Stomach (tissue), 19 donors: ENCODE measurements at places on chromosomes 11 and 22. TPM values are rescaled to one million over a fixed set of nuclear protein-coding genes. Genes with fewer than 3 reads are reported as not detected.

DNA sequence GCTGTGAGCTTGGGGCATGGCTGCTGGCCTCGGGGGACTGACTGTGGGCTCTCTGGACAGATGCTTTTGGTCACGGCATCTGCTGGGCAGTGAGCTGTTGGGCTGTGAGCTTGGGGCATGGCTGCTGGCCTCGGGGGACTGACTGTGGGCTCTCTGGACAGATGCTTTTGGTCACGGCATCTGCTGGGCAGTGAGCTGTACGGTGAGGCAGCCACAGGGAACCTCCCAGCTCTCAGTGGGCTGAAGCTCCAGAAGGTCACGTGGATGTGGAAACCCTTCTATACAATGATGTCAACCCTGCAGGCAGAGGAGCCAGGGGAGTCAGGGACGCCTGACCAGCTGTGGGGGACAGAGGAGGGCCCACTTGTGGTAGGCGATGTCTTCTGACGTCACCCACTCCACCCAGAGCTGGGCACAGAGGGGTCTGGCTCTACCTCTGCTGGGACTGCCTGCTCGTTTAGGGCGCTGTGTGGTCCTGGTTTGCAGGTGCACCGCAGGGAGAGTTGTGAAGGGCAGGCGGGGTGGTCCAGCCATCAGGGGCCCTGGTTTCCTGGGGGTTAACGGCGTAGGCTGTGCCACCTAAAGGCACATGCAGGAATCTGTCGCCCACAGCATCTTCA lies 1331.3 kb downstream of the BRD1 start:
- no peak overlapping the region for H3K27ac ChIP-seq
- no peak overlapping the region for H3K4me3 ChIP-seq

DNA sequence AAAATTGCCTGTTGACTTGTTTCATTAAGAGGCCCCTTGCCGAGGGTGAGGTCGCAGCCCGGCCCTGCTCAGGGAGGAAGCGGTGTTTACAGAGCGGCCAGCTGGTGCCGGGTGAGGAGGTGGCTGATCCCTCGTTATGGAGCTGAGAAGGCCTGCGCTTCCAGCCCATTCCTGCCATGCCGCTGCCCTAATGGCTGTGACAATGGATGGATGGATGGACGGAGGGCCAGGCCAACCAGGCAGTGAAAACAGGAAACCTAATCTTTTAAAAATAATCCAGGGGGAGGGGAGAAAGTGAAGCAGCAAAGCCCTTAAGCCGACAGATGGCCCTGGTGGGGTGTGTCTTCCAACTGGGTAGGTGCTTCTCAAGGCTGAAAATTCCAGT lies 38.5 kb downstream of the BCR start:
- DNase-seq, result peak; percentile 67
- H3K27ac ChIP-seq, result peak overlapping the region; percentile 86
- H3K4me1 ChIP-seq, result peaks cover 100% of the 10 kb centered on the region
- H3K36me3 ChIP-seq, result no peaks in the 10 kb centered on the region

GRCh38 chr11:117096201-117096991 lies 1.8 kb downstream of the SIK3 start:
- H3K36me3 ChIP-seq, result no peaks in the 10 kb centered on the region
- H3K27me3 ChIP-seq, result no peaks in the 10 kb centered on the region
- H3K27ac ChIP-seq, result peak overlapping the region; percentile 96
- H3K4me1 ChIP-seq, result peaks cover 21% of the 10 kb centered on the region
- H3K4me3 ChIP-seq, result peak overlapping the region; percentile 76
- DNase-seq, result no peak

DNA sequence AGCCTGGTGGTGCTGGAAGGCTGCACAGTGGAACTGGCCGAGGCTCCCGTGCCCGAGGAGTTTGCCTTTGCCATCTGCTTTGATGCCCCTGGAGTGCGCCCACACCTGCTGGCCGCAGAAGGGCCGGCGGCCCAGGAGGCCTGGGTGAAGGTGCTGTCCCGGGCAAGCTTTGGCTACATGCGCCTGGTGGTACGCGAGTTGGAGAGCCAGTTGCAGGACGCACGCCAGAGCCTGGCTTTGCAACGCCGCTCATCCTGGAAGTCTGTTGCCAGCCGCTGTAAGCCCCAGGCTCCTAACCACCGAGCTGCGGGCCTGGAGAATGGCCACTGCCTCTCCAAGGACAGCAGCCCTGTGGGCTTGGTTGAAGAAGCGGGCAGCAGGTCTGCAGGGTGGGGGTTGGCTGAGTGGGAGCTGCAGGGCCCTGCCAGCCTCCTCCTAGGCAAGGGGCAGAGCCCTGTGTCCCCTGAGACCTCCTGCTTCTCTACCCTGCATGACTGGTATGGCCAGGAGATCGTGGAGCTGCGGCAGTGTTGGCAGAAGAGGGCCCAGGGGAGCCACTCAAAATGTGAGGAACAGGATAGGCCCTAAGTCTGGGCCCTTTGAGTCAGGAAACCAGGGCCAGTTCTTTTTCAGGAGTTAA lies 1.9 kb upstream of the SMDT1 start:
- H3K4me3 ChIP-seq, result no peak overlapping the region
- H3K36me3 ChIP-seq, result peaks cover 29% of the 10 kb centered on the region
- no peak for DNase-seq
- peaks cover 41% of the 10 kb centered on the region for H3K4me1 ChIP-seq

DNA sequence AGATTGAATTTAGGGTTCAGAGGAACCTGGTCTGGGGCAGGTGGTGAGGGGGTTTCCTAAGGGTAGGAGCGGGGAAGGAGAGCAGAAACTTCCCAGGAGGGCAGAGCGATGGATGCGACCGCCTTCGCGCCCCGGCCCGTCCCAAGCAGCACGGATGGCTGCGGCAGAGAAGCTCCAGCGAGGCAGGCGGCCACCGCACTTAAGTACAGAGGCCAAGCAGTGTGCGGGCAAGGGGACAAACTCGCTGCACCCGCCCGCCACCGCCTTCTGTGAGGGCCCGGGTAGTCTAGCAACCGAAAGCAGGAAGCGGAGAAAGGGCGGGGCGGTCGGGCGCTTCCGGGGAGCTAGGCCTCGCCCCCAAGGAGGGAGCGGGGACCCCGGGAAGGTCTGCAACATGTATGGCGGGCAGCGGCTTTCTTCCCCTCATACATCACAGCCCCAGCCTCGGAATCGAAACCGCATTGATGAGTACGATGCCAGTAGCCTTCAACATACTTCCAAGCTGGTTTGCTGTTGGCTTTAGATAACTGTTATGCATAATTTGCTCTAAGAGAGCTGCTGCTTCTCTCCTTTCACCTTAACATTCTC lies at the start of gene AGBL2:
Gene AGBL2 (minus strand): TSS at position 288 of the 588 bp plus-strand sequence. CDS start 719 bp downstream, outside the sequence.
- H3K27ac ChIP-seq, result peak within 1 kb of the TSS; percentile 84
- no peaks in the 10 kb centered on the region for H3K4me1 ChIP-seq
- H3K4me3 ChIP-seq, result peak within 1 kb of the TSS; percentile 97
- H3K36me3 ChIP-seq, result peaks cover 41% of the 10 kb centered on the region
- peak; percentile 94 for DNase-seq
- H3K27me3 ChIP-seq, result no peaks in the 10 kb centered on the region

DNA sequence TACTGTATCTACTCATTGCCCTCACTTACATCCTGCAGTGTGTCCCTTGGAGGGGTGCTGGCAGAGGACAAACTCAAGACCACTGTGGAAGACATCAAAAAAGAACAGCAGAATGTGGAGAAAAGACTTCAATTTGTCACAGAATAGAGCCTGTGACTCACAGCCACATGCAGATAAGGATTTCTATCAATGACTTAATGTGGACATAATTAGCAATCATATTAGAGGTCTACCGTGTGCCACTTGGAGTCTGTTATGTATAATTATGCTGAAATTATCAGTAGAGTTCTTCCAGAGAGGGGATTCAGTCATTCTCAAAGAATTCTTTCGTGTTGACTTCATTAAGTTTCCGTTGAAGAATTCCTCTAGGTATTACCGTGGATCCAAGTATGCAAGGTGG lies 473.5 kb downstream of the MIAT start:
- no peak overlapping the region for H3K4me3 ChIP-seq
- no peaks in the 10 kb centered on the region for H3K36me3 ChIP-seq
- H3K4me1 ChIP-seq, result peaks cover 9% of the 10 kb centered on the region

- no peak overlapping the region for H3K27ac ChIP-seq
- H3K4me3 ChIP-seq, result no peak overlapping the region
- no peaks in the 10 kb centered on the region for H3K27me3 ChIP-seq
These were observed 35.4 kb downstream of the PAK1 start for GRCh38 chr11:77438487-77438886.

DNA sequence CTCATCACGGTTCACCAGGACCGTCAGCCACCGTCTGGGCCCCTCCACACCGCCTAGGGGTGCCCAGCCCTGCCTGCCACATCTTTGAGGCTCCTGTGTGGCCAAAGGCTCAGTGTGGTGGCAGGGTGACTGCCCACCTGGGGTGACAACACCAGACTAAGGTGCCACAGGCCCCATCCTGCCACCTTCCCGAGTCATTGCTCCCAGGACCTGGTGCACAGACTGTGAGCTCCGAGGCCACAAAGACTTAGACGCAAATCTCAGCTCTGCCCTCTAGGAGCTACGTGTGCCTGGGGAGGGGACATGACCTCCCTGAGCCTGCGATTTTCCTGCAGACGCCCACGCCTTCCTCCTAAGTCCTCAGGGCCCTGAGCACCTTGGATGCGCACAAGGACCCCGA lies 36.5 kb downstream of the KIAA0930 start:
- H3K36me3 ChIP-seq, result peaks cover 17% of the 10 kb centered on the region
- no peak for DNase-seq

DNA sequence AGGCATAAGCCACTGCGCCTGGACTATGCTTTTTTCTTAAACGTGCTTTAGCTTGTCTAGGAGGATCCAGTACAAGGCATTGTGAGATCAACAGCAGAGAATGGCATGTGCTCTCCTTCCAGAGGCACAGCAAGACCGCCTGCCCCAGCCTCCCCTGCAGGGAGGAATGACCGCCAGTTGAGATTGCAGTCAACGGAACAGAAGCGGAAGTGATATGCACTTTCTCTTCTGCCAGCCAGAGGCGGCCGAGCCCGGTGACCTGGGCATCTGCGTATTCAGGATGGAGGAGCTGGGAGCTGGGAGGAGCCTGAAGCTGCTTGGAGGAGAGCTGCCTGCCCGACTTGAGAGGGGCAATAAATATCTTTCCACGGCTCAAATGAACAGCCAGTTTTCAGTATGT lies 243.0 kb downstream of the CTTN start:
- H3K27me3 ChIP-seq, result no peaks in the 10 kb centered on the region
- no peak overlapping the region for H3K27ac ChIP-seq
- H3K36me3 ChIP-seq, result no peaks in the 10 kb centered on the region
- no peak overlapping the region for H3K4me3 ChIP-seq
- no peak for DNase-seq

DNA sequence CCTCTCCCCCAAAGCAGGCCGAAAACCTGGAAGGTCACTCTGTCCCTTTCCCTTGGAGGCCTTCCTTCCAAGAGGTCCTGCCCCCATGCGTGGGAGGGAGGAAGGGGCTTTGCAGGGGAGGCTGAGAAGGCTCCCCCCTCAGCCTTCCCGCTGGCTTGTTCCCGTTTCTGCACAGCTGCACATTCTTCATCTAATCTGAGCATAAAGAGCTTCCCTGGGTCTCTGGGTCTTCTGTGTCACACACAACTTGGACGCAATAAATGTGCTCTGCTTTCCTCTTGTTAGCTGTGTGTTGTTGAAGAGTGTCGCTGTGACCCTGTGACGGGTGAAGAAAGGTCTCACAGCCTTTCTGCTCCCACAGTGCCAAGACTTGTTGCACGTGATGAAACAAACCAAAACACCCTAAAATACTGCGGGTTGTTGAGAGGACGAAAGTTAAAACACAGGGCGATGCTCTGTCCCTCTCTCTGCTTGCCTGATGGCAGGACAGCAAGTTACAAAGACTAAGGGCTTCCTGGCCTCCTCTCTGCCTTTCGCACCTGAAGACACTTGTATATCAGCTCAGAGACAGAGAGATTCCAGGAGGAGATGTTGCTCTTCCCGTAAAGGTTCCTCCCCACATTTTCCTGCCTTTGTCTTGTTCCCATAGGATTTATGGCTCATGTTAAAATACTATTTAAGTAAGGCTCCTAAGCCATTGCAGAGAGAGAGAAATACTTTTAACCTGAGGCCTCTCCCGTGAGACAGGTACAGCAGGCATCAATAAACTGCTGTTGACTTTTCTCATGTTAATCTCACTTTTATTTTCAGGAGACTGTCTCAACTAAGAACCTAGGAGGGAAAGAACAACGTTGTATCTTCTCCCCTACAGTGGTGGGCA lies 15.4 kb upstream of the IFITM3 start:
- H3K36me3 ChIP-seq, result no peaks in the 10 kb centered on the region
- H3K4me1 ChIP-seq, result no peaks in the 10 kb centered on the region
- DNase-seq, result no peak
- no peak overlapping the region for H3K4me3 ChIP-seq
- H3K27ac ChIP-seq, result peak overlapping the region; percentile 59
- no peaks in the 10 kb centered on the region for H3K27me3 ChIP-seq

DNA sequence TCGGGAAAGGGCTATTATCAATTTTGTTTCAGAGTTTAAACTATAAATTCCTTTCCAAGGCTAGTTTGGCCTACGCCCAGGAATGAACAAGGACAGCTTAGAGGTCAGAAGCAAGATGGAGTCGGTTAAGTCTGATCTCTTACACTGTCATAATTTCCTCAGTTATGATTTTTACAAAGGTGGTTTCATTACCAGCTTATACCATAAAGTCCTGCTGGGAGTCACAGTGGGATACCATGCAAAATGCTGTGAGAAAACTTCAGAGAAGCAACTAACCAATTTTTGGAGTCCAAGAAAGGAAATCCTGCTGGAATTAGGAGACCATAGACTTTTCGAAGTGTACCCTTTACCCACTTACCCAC lies 17.4 kb upstream of the ZC3H12C start:
- no peak for DNase-seq
- no peaks in the 10 kb centered on the region for H3K27me3 ChIP-seq
- H3K36me3 ChIP-seq, result no peaks in the 10 kb centered on the region
- no peaks in the 10 kb centered on the region for H3K4me1 ChIP-seq
- no peak overlapping the region for H3K27ac ChIP-seq

The SMIM35 gene
- not detected for polyA plus RNA-seq

The C11orf97 gene
- not detected for polyA plus RNA-seq

The OR51B4 gene
- not detected for polyA plus RNA-seq
